ENCODE measurements at places on chromosomes 4 and X.
A peak's percentile ranks its signal among the peaks of the same experiment; 100 is the strongest.

DNA sequence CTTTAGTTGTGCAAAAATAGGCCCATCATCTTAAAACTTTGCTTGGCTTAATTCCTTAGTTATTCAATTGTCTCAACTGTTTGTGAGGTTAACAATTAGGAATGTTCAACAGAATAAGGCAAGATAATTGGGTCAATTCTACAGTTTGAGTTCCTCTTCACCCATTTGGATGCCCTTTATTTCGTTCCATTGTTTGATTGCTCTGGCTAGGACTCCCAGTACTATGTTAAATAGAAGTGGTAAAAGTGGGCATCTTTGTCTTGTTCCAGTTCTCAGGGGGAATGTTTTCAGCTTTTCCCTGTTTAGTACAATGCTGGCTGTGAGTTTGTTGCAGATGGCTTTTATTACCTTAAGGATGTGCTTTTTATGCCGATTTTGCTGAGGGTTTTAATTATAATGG, 761.5 kb upstream of the GRIA3 start:
- no peaks in the 10 kb centered on the region for H3K36me3 ChIP-seq
- no peaks in the 10 kb centered on the region for H3K27me3 ChIP-seq

DNA sequence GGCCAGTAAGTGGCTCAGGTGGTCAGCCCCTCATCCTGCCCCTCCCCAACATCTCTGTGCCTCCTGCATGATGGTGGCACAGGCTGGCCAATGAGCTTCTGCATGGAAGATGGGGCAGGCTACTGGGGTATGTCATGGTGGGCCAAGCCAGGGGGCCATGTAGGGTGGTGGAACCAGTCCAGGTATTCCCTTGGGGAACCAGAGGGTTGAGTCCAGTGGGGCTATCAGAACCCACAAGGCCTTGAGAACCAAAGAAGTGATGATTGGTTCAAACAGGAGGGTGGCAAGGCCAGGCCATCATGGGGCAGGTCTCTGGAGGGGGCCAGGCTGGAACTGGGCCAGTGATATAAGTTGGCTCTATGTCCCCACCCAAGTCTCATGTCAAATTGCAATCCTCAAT, 18.8 kb upstream of the PPP2R2C start:
- no peak overlapping the region for H3K4me3 ChIP-seq
- peaks cover 15% of the 10 kb centered on the region for H3K4me1 ChIP-seq
- peaks cover 65% of the 10 kb centered on the region for H3K27me3 ChIP-seq
- H3K27ac ChIP-seq = no peak overlapping the region

- no peak overlapping the region for H3K4me3 ChIP-seq
- H3K4me1 ChIP-seq = no peaks in the 10 kb centered on the region
- no peak overlapping the region for H3K27ac ChIP-seq
- H3K27me3 ChIP-seq = no peaks in the 10 kb centered on the region
Observed at GRCh38 chrX:46730765-46731164, 28.2 kb downstream of the SLC9A7 start.

DNA sequence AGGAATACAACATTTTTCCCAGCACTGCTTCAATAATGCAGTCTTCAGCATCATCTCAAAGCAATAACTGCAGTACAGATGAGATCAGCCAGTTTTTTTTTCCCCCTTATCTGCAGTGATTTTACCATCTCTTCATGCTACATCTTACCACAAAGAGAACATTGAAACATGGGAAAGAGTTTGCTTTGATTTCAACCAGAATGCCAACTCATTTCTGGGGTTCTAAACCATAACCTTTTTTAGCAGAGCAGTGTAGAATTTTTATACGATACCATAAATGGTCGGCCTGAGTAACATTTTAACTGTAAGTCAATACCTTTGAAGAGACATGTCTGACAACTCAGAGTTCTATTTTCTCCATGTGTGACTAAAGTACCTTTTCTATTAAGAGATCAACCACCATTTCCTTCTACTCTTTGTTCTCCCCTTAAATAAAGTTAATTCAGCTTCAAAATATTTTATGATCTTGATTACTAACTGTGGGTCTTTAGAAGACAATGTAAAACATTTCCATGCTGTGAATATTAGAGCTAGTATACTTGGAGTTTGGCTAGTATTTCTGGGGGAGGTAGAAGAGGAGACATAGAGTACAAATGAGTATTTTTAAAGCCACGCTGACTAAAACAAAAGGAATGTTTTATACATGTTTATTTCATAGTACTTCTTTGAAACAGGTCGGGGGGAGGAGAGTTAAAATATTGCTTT, 69.1 kb downstream of the TET2 start:
- peaks cover 3% of the 10 kb centered on the region for H3K4me1 ChIP-seq
- DNase-seq = no peak
- H3K27ac ChIP-seq = no peak overlapping the region
- peaks cover 10% of the 10 kb centered on the region for H3K36me3 ChIP-seq

DNA sequence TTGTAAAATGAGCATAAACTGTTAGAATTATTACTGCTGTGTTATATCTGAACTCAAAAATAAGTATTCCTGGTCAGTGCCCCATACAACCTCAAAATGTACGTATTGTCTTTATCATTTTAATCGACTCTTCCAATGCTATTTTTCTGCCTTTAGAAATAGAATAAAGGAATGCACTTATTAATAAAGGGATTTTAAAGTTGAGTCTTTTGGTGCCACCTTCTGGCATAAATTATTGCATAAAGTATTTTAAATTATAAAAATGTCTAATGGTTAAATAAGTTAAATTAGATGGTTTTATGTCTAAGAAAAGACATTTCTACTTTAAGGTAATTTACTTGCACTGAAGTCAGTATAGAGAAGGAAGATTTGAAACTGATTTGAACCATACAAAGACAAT, 424.0 kb upstream of the NDST4 start:
- H3K27ac ChIP-seq = no peak overlapping the region
- no peak overlapping the region for H3K4me3 ChIP-seq
- H3K27me3 ChIP-seq = no peaks in the 10 kb centered on the region
- no peaks in the 10 kb centered on the region for H3K4me1 ChIP-seq
- no peaks in the 10 kb centered on the region for H3K36me3 ChIP-seq

GRCh38 chr4:6852582-6852981, 57.0 kb upstream of the TBC1D14 start:
- H3K27ac ChIP-seq = no peak overlapping the region
- H3K4me1 ChIP-seq = peaks cover 24% of the 10 kb centered on the region
- DNase-seq = no peak
- no peak overlapping the region for H3K4me3 ChIP-seq

- no peak overlapping the region for H3K27ac ChIP-seq
- H3K4me3 ChIP-seq = peak overlapping the region; percentile 95
- no peaks in the 10 kb centered on the region for H3K36me3 ChIP-seq
- H3K4me1 ChIP-seq = peaks cover 46% of the 10 kb centered on the region
- DNase-seq = no peak
Observed at GRCh38 chr4:153465140-153465539, 1.0 kb upstream of the TMEM131L start.

DNA sequence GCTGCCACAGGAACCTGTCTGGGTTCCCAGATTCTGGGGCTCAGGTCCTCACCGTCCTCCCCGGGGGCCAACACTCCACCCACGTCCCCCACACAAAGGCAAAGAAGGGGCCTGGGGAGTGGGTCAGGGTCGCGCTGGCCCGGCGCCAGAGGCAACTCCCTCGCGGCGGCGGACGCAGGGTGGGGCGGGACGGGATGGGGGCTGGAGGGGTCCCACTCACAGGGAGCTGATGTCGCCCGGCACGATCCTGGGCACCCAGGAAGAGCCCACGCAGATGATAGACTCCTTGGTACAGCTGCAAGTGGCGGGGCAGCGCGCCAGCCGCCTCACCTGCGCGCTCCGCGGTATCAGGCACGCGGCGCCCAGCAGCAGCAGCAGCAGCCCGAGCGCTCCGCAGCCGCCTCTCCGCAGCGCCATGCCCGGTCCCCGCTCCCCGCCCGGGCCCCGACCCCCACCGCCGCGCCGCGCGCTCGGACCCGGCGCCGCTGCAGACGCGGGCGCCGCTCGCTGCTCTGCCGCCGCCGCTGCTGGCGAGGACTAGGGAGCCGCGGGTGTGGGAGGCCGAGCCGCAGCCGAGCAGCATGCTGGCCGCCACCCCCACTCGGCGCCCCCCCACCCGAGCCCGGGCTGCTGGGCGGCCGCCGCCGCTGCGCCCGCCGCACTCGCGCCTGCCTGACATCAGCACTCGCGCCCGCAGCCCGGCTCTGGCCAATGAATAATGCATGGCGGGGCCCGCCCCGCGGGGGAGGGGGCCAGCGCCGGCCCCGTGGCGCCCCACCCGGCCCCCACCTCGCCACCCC, at the start of gene LGI2:
TSS of gene LGI2 (minus strand) at position 670 of the 800 bp plus-strand sequence. CDS start at position 417, 253 bp downstream.
- no peak within 1 kb of the TSS for H3K27ac ChIP-seq
- H3K27me3 ChIP-seq = peaks cover 75% of the 10 kb centered on the region
- H3K4me1 ChIP-seq = peaks cover 17% of the 10 kb centered on the region
- DNase-seq = peak; percentile 34
- peak within 1 kb of the TSS; percentile 88 for H3K4me3 ChIP-seq
- H3K36me3 ChIP-seq = no peaks in the 10 kb centered on the region

GRCh38 chr4:2406406-2406805, 12.0 kb downstream of the ZFYVE28 start:
- no peak overlapping the region for H3K27ac ChIP-seq
- peaks cover 19% of the 10 kb centered on the region for H3K4me1 ChIP-seq
- no peak overlapping the region for H3K4me3 ChIP-seq
- peaks cover 45% of the 10 kb centered on the region for H3K27me3 ChIP-seq
- no peaks in the 10 kb centered on the region for H3K36me3 ChIP-seq
- no peak for DNase-seq

Data from neural crest cell (in vitro differentiated cells).